ENCODE measurements at places on chromosomes 6 and 20.

DNA sequence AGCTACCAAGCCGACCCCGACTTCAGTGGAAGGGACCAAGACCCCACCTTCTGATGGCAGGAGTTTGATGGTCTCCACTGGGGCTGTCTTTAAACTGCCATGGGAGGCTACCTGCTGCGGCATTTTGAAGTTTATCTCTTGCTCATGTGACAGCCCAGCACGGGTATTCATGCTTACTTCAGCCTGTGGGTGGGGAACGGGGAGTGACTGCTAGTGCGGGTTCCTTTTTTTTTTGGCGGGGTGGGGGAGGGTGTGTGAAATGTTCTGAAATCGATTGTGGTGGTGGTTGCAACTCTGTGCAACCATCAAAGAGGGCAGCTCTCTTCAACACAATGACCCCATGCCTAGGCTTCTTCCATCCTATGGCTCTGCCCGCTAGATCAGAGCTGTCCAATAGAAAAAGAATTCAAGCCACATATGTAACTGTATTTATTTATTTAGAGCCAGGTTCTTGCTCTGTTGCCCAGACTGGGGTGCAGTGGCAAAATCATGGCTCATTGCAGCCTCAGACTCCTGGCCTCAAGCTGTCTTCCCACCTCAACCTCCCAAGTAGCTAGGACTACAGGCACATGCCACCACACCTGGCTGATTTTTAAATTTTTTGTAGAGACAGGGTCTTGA lies 53.7 kb downstream of the PPP1R16B start:
- peak; percentile 45 for DNase-seq

GRCh38 chr6:156617376-156617775 lies 159.8 kb upstream of the ARID1B start:
- DNase-seq, result no peak

DNA sequence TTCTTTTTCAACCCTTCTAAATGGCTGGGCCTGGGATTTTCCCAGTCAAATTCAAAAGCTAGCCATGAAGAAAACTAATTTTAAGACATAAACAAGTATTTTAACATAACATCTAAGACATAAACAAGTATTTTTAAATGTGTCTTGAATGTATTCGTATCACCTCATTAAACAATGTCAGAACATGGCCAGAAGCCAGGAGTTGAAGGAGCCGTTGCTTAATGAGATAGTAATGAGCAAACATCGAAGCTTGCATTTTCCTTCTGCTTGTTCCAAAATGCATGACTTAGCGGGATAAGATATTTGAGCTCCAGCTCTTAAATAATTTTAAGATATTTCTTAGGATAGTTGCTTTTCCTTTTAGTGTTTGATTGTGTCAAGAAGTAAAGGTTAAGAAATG lies 4.2 kb upstream of the RNF182 start:
- no peak for DNase-seq

DNA sequence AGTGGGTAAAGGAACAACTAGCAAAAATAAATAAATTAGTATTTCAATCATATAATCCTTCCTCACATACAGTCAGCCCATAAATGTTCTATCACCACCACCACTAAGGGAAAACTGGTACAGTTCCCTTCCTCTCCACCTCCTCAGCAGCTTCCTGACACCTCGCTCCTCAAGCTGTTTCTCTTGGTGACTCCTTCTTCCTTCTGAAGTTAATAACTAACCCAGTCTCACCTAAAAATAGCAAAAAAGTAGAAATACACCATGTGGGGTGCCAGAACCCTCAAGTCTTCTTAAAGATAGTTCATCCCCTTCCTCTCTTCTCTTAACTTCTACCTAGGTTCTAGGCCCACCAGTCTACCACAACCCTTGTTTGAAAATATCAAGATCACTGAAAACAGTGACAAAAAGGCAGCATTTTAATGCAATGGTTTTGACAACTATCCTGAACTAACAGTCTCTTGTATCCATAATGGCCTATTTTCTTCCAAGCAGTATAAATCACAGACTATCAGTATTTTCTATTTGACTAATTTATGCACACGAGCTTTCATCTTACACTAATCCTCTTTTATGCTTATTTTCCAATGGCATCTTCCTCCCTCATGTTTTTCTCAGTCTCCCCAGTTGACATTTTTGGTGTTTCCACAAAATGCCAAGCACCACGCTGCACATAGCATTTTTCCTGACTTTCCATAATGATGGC lies 85.5 kb downstream of the KHDC1L start:
- no peak for DNase-seq

DNA sequence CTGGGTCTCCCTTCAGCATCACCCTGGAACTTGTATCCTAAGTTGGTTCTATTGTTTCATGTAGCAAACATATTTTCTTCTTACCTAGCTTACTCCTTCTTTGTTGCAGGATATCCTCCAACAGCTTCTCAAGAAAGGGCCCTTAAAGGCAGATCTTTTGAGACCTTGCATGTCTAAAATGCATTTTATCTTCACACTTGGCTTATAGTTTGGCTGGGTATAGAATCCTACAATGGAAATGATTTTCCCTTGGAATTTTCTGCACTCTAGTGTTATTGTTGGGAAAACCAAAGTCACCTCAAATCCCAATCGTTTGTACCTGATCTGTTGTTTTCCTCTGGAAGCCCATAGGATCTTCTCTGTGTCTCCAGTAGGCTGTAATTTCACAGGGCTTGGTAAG lies 12.1 kb upstream of the TGM6 start:
- no peak for DNase-seq

- peak; percentile 36 for DNase-seq
Measured at GRCh38 chr20:36574366-36575135, 1.2 kb downstream of the TGIF2 start.

DNA sequence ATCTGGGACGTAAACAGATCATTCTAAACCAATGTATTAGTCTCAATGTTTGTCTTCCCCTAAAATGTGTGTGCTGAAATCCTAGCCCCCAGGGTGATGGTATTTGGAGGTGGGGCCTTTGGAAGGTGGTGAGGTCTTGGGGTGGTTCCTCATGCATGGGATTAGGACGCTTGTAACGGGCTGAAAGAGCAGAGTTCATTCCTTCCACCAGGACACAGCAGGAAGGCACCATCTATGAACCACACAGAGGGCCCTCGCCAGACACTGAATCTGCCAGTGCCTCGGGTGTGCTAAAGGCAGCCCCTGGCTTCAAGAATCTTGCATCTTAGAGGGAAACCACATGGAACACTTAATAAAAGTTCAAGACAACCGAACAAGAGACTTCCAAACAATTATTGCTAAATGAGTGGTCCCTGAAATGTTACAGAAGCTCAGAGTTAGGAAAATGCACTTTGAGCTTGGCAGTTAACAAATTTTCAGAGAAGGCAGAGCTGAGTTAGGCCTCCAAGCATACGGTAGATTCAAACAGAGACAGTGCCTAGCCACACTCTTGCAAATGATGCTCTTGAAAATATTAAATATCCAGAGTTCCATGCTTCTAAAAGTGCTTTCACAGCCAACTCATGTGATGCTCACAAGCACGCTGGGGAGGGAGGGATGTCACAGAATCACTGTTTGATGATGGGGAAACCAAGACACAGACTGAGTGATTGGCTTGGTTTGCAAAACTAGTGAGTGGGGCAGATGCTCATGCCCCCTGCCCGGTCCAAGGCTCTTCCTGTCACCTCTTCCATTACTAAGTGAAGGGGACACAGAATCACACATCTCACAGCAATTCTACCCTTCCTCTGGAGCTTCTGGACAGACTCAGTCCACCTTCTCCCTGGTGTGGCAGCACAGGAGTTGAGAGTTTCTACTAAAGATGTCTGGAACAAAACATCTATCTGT lies 27.4 kb downstream of the TBC1D7 start:
- no peak for DNase-seq

DNA sequence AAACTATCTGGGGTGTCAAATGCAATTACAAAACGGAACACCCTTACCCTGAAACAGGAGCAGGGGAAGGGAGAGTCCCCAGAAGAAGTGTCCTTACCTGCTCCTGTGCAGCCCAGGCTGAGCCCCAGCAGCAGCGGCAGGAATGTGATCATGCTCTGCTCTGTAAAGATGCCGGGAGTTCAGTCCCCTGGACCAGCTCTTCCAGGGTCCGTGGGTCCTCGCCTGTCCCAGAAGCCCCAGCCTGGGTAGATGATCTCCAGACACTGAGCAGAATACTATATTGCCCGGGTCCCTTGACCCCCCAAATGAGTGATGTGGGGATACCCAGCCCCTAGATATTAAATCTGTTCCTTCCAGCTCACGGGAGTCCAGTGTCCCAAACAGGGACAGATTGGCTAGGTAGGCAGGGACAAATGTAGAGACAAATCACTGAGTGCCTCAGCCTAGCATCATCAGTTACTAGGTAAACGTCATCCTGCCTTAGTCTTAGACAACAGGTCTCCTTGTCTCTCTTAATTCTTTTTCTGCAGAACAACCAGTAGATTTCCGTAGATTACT lies at the start of gene HLA-DMB:
HLA-DMB (minus strand) TSS at position 373 of the 558 bp plus-strand sequence; CDS start at position 152, 221 bp downstream.
- DNase-seq, result peak; percentile 59

- peak; percentile 32 for DNase-seq
Measured at GRCh38 chr6:110528101-110528929, 51.9 kb upstream of the SLC22A16 start.

- DNase-seq, result peak; percentile 78
Measured at GRCh38 chr20:34129518-34130162, 17.6 kb upstream of the EIF2S2 start.

Measured in GM19239 (cell line).